ENCODE measurements at places on chromosomes 5 and 9. TPM values are rescaled to one million over a fixed set of nuclear protein-coding genes. Genes with fewer than 3 reads are reported as not detected.

DNA sequence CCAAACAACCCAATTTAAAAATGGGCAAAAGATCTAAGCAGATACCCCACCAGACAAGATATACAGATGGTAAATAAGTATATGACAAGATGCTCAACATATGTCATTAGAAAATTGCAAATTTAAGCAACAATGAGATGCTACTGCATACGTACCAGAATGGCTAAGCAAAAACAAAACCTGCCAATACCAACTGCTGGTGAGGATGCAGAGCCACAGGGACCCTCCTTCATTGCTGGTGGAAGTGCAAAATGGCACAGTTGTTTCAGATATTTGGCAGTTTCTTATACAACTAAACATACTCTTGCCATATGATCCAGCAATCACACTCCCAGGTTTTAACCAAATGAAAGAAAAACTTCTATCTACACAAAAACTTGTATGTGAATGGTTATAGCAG is 178.9 kb downstream of the BARX1 start:
- DNase-seq = no peak

DNA sequence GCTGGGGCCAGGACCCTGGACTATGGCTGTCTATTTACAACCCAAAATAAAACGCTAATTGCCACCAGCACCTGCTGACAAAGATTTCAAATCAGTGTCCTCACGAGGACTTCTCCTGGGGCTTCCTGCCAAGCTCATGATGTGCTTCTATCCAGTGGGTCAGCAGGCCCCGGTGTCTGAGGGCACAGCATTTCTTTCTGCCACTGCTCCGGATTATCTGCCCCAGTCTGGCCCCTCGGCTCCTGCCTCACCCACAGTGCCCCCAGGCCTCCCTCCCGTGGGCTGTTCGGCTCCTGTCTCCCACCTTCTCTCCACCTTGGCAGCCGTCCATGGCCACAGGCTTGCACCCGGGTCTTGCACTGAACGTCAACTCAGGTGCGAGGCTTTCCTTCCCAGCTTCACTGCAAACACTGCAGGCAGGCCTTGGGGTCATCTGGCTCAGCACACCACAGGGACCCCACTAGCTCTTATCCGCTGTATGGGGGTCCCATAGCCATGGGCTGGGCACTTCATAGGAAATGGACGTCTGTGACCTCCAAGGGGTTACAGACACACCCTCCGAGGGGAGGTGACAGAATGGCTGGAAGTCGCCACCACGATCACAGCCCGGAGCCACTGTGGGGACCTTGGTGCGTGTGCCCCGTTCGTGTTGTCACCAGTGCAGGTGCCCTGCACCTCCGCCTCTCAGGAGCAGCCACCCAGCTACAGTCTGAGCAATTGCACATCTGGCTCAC is 43.8 kb upstream of the FCN1 start:
- no peak for DNase-seq

The FAM200C gene
- polyA plus RNA-seq = 0.37 TPM

GRCh38 chr9:108316630-108317029 is 539.2 kb downstream of the ACTL7B start:
- DNase-seq = no peak

DNA sequence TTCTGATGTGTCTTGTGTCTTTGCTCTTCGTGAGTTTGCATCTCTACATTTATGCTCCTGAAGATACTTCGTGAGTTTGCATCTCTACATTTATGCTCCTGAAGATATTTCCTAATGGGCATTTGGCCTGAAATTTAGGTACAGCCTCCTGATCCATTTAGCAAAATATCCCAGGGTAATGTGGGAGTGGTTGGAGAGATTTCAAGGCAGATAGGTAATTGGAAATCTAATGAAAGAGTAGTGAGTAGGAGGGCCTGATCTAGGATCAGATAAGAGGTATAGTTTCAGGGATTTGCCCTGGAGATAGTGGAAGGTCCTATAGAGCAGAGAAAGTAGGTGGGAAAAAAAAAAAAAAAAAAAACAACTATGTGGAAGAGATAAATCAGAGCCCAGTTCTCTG is 14.6 kb upstream of the SNX2 start:
- no peak for DNase-seq
